ENCODE measurements at places on chromosomes 1 and 21.

GRCh38 chr1:8370046-8370881, 52.4 kb downstream of the SLC45A1 start:
- no peak for DNase-seq

- peak; percentile 37 for DNase-seq
Measured at GRCh38 chr21:36125512-36126207, 9.2 kb upstream of the CBR3 start.

DNA sequence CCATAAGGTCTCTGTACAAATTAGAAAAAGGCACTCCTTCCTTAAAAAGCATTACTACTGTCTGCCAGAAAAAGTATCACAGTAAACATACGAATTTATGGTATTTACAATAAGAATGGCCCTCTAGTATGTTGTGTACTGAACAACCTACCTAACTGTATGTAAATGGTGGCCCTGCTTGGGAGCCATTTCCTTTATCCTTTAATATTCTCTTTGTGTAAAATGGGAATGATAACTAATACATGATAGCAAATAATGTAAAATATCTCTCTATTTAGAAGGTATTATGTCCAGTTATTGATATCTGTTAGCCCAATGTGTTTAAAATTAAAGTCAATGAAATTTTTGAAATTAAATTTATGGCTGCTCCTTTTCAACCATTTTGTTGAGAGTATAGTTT, 5.2 kb downstream of the DR1 start:
- DNase-seq = no peak

DNA sequence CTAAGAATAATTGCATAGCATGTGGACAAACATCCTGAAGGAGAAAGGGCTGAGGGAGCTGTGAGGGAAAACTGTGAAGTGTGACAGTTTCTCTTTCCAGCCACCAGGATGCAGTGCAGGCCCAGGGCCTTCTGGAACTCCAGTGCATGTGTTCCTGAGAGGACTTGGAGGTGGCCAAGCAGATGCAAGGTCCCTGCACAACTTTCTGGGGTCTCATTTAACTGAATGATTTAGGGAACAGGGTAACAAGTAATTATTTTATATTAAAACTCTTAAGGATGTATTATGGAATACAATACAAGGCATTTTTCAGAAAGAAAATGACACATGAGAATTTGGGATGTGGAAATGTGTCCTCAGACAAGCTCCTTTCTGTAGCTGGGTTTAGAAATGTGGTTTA, 61.2 kb upstream of the MCOLN3 start:
- DNase-seq = no peak

GRCh38 chr1:28156821-28157220, 19.7 kb downstream of the PTAFR start:
- no peak for DNase-seq

GRCh38 chr1:44409757-44410156, 4.7 kb downstream of the RNF220 start:
- DNase-seq = no peak

- DNase-seq = no peak
Measured at GRCh38 chr1:158147869-158148268, 32.8 kb upstream of the CD1D start.

GRCh38 chr1:6490181-6491080, 1.0 kb downstream of the PLEKHG5 start:
- DNase-seq = peak; percentile 29

DNA sequence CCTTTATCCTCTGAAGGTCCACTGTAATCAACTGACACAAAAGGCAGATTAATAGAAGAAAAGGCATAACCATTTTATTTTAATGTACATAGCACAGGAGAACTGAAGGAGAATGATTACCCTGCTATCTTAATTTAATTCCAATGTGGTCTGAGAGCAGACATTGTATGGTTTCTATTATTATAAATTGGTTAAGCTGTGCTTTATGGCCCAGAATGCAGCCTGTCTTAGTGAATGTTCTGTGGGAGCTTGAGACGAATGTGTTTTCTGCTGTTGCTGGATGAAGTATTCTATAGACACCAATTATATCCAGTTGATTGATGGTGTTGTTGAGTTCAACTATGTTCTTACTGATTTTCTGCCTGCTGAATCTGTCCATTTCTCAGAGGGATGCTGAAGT, 25.0 kb upstream of the SLC2A1 start:
- no peak for DNase-seq

GRCh38 chr1:225651872-225652728, 823 bp downstream of the ENAH start:
- DNase-seq = no peak

- no peak for DNase-seq
Measured at GRCh38 chr1:76144247-76144646, 69.7 kb downstream of the ST6GALNAC3 start.

GRCh38 chr1:95126366-95126765, 9.2 kb downstream of the TLCD4 start:
- DNase-seq = no peak
